ENCODE measurements at places on chromosomes 12 and 14.

DNA sequence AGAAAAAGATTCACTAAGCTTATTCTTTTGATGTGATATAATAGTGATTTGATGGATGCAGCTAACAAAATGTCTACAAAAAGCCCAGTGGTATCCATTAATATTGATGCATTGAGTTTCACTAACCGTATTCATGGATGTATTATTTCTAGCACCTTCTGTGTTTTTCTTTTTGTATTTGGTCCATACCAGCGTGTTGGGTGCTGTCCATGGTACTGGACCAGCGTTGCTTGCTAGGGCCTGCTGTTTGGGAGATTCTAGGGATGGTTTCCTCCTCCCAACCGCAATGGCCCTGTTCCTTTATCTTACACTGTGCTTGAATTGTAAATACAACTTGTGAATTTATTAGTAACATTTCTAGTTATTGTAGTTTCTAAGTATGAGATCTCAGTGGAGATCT is 31.7 kb downstream of the ANO4 start:
- DNase-seq: no peak

- DNase-seq: no peak
Measured at GRCh38 chr12:13124656-13125505, 21.4 kb upstream of the GSG1 start.

GRCh38 chr12:45637706-45638105 is 91.8 kb upstream of the ARID2 start:
- DNase-seq: no peak

DNA sequence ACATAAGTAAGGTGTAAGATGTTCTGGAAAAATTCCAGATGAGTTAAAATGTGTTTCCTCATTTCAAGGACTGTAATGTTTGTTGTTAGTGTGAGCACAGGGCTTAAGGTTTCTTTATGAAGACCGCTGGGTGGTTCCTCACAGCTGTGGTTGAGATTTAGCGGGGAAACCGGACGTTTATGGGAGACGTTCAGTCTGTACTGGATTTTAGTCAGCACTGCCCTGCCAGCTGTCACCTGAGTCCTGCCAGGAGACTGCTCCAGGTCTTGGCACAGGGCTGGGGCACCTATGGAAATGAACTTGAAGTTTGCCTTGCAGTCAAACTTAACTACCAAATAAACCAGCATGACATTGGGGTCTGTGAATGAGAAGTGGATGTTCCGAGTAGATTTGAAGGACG is 555.2 kb downstream of the DIO2 start:
- DNase-seq: no peak

DNA sequence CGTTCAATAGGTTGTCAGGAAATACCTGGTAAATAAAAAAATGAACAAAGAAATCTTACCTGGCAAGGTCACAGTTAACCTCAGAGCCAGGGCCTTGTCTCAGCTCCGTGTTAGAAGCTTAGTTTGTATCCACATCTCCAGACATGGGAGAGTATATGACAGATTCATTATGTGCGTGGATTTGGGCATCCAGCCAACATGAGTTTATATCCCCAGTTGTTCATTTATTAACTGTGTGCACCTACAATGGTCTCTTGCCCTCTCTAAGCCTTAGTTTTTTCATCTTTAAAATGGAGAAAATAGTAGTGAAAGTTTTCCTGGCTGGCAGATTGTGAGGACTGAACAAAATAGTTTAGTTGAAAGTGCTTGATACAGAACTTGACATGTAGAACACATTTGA is 437.8 kb downstream of the NPAS3 start:
- DNase-seq: no peak

DNA sequence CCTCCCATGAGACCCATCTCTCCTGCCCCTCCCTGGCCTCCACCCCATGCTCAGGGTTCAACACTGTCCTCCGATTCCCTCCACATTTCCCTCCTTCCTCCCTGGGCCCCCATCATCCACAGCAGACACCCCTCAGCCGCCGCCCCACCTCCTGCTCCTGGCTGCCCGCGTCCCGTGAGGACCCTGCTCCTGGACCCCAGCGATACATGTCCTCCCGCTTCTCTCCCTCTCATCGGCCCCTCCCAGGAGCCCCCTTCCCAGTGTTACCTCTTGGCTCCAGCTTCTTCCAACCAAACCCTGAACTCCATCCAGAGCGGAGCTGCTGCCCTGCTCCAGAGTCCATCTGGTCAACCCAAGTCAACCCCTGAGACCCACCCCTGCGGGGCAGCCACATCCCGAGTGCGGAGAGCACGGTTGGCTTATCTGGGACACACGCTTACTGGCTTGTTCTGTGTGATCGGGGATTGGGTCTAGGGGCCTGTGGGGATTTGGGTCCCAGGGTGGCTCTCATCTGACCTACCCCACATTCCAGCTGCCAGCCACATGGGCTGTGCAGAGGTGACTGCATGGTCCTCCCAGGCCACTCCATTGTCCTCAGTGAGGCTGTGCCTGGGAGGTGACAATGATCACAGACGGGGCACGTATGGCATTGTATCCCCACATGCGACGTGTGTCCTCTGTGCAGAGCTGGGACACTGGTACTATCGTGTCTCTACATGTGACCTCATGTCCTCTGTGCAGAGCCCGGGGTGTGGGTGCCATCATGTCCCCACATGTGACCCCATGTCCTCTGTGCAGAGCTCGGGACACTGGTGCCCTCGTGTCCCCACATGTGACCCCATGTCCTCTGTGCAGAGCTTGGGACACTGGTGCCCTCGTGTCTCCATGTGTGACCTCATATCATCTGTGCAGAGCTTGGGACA is 333.6 kb downstream of the ADGRD1 start:
- no peak for DNase-seq

GRCh38 chr12:131314524-131315090 is 360.9 kb downstream of the ADGRD1 start:
- DNase-seq: no peak

DNA sequence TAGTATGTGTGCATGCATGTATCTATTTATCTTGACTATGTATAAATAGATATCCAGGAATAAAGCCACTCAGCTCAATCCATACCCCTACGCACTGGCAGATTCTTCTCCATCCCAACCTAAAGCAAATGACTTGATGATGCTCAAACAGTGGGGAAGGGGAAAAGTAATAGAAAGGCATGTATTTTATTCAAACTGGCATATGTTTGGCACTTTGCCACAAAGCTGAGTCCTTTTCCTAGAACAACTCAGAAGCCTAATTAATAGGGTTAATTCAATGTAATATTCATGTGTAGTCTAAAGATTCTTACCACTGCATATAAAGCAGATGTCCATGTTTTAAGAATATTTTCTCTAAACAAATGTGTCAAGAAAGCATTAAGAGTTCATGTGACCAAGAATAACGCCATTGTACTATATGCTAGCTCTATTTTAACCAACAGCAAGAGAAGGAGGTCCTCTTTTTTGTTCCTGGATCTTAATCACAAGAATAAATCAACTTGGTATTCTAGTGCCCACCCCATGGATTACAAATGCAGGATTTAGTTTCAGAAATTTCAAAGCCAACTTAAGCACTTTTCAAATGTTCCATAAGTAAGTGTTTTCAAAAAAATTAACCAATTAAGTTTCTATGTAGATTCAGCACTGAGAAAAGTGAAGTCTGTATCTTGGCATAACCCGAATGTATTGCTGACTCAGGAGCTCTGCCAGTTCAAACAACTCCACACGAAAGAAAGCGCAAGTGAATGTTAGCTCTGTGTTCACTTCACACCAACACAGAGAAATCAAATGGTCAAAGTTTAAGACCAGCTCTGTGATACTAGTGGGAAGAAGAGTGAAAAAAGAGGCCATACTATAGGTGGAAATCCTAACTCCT is 233.6 kb downstream of the MED13L start:
- no peak for DNase-seq

DNA sequence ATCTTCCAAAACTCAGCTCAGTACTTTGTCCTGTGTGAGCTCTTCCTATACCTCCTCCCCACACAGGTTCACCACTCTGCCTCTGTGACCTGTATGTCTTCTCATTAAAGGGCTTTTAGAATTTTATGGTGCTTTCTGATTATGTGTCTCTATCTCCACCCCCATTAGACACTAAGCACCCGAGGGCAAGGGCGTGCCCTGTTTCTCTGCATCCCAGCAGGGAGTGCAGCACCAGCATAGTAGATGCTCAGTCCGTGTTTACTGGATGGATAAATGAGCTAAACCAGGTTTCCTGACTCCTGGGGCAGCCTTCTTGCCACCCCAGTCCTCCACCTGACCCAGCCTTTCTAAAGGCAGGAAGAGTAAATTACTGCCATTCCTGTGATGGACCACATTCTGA is 333.8 kb downstream of the CACNA1C start:
- DNase-seq: no peak

- DNase-seq: no peak
Measured at GRCh38 chr14:77883131-77883846, 83.4 kb downstream of the ADCK1 start.

- no peak for DNase-seq
Measured at GRCh38 chr14:104383996-104384775, 195.4 kb upstream of the C14orf180 start.

GRCh38 chr14:22159099-22159498 is 429.9 kb downstream of the DAD1 start:
- no peak for DNase-seq

DNA sequence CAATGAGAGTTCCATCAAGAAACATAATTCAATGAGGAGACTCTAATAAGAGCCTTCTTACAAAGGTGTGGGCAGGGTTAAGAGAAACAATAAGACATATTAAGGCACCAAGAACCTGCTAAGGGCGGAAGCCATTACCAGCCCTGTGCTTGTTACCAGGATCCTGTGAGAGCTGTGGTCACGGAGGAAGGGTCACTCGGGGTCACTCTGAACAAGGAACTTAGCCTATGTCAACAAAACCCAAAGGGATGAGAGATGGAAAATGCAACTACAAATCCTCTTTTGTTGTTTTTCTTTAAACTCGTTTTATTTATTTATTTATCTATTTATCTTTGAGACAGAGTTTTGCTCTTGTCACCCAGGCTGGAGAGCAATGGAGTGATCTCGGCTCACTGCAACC is 460.4 kb upstream of the CCDC196 start:
- DNase-seq: no peak

- DNase-seq: no peak
Measured at GRCh38 chr12:4001841-4002240, 128.6 kb upstream of the PARP11 start.

DNA sequence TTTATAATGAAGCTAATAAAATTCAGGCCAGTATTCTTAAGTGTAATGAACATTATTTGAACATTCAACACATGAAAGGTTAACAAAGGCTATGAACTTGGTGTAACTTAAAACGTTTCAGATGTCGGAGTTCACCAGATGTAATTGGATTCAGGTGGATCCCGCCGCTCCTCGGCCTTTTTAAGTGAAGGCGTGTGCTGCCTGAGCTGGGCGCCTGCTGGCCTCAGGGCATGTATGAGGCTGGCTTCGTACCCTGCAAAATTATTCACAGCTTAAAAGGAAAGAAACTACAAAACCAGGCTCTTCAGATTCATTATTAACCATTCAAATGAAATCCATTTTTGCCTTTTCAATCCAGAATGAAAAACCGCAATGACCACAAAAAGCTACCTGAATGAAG is 69.9 kb downstream of the WIF1 start:
- DNase-seq: no peak

DNA sequence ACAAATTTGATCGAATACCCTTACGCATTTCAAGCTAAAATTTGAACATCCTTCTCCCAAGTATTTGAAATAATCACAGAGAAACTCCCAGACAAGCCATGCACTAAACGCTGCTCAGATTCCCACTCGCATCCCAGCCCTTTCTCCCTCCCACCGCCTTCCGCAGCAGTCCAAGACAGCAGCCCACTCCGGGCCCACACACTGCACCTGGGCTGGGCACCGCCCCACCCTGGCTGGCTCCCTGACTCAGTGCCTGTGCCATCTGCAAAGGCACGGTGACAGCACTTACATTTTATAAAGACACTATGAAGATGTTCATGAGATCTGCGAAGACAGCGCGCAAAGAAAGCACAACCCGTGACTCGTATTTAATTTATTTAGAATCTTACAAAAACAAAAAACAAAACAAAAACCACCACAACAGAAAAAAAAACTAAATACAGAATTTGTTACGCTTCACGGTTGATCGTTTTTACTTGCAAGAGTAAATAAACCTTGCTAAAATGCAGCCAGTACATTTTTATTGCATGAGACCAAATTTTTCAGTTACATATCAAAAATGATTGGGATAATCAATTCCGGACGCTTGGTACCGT is 17.2 kb upstream of the CDK2AP1 start:
- DNase-seq: no peak

GRCh38 chr14:99961826-99962518 is 103.2 kb upstream of the EVL start:
- no peak for DNase-seq

DNA sequence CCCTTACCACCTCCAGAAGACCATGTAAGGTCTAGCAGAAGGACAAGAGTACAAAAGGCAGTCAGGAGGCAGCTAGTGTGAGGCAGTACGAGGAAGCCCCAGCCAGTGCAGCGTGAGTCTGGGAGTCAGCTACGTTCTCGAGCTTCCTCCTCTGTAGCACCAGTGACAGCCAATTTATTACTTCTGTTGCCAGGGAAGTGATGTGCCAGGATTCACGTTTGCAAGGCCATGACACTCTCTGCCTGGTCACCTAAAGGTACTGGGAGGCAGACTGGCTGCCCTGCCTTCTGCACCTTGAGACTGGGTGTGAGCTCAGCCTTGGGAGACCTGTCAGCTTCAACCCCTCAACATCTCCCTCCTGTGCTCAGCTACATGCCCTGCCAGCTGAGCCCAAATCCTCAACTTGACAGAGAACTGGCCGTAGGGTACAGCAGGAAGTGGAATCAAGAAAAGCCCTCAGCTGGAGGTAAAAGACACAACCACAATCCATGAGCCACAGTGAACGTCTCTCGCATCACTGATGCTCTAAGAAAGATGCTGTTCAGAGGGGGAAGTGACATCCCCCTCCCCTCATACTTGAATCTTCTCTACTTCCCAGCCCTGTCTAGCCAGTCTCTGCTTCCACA is 182.5 kb upstream of the RGS6 start:
- no peak for DNase-seq

DNA sequence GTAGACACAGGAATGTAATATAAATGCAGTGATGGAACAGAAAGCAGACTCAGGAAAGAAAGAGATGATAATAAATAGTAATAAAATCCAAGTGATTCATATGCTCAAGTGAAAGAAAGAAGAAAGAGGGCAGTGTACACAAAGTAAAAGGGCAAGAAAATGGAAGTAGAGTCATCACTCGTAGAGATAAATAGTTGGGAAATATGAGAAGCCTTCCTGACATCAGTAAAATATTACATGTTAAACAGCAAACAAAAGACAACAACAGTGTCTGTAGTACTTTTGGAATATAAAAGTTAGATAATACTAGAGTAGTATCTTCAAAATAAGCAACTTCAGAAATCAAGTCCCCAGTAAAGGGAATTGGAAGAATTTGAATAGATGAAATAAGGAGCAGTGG is 412.3 kb downstream of the RAD51B start:
- no peak for DNase-seq

DNA sequence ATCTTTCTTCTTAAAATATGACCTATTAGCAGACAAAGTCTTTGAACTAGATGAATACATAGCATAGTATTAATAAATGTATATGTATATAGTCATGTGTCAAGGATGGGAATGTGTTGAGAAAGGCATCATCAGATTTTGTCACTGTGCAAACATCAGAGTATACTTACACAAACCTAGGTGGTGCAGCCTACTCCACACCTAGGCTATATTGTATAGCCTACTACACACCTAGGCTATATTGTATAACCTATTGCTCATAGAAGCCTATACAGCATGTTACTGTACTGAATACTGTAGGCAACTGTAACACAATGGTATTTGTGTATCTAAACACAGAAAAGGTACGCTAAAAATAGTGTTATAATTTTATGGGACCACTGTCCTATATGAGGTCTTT is 47.6 kb downstream of the PTPN21 start:
- no peak for DNase-seq
